ENCODE measurements at places on chromosomes 5 and 9.

- no peak for DNase-seq
Observed at GRCh38 chr5:176550275-176550831, 1.2 kb downstream of the CDHR2 start.

GRCh38 chr5:72076621-72077300 lies 30.5 kb upstream of the MAP1B start:
- DNase-seq: no peak

DNA sequence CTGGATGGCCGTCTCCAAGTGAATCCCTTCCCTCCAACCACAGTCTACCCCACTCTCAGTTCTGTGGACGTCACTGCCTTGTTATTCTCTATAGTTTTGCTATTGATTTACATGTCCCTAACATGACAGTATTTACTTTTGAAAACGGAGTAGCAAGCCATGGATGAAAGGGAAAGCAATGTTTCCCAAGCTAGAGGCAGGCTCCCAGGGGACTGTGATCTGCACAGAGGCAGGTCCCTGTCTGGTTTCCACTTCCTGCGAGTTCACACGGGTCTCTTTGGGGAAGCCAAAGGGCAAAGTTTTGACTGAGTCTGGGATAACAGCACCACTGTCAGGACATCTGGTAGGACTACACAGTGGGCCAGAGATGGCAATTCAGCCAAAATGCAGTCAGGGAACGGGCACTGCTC lies 12.7 kb downstream of the C9orf153 start:
- no peak for DNase-seq

DNA sequence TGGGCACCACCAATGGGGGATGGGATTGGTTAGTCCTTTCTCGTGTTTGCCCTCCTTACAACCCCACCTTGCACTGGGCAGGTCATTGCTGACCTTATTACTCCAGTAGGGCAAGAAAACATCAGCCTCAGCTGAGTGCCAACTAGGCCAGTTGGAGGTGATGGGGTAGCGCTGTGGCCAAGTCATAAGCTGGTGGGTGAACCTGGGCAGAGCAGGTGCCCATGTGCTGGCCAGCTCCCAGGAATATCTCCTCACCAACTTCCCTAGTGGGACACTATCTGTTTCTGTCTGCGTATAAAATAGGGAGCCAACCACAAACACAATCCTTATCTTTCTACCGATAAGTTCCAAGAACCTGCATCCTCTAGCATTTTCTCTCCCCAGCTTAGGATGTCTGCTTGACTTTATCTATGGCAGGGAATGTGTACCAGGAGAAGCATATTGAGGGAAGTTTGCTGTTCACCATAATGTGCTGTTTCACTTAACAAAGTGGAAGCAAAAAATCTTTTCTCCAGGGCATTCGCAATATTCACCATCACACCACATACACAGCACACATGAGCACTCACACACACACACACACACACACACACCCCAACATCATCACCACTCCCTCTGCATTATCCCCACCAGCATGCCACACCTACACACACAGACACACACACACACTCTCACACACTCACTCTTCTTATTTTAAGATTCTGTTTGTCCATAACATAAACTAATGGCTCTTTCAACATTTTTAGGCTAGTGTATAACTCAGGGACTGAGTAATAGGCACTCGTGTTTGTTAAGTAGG lies 390.0 kb downstream of the ENC1 start:
- no peak for DNase-seq

DNA sequence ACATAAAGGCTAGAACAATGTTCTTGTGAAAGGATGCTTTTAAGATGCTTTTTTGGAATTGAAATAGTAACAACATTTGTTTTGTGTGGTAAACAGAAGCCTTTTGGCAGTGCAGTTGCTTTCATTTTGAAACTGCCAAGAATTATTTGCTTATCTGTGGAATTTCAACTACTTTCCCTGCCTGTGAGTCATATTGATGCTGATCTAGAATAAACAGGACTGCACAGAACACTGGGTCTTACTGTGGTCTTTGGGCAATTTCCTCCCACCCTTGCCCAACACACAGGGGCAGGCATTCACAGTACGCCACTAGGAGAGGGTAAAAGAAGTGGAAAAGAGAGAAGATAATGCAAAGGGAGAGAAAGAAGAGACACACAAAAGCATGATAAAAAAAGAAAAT lies 483.7 kb downstream of the ELAVL2 start:
- DNase-seq: peak; percentile 14

DNA sequence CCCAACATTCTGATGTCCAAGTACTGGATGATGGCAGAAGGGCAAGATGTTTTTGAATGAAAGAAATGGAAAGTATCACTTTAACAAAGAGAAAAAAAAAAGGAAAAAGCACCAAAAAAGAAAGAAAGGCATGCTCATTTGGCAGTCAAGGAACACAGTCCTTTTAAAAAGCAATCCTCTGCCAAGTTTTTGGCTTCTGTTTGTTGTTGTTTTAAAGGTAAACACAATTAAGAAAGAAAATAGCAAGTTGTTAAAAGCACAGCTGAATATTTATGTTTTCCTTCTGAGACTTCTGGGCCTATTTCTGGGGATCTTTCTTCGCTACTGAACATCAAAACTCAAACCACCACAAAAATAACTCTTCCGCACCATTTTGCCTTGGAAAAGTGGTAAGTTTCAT lies 162.1 kb downstream of the TRPM3 start:
- DNase-seq: no peak

DNA sequence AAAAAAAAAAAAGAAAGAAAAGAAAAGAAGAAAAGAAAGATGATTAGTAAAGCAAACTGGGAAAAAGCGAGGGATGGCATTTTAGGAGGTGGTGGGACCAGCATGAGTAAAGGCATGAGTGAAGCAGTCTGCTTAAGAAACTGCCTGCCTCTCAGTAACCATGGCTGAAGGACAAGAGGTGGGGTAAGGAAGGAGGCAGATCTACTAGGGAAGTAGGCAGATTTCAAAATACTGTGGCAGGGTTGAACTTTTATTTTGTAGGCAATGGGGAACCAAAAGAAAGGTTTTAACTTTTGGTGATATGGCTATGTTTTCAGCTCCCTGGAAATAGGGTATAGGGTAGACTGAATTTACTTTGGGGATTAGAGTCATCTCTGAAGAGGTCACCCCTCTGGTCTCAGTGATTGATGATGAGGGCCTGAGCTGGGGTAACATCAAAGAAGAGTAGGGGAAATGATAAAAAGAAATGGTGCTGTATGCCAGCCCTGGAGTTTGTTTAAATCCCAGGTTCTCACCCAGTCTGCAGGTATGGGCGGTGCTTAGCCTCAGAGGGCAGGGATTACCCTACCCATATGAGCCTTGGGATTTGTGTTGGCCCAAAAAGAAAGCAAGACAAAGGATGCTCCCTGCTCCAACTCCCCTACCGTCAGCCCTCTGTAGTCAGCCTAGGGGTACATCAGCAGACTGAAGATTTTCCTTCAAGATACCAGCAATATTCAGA lies 316.2 kb downstream of the CWC27 start:
- DNase-seq: no peak

DNA sequence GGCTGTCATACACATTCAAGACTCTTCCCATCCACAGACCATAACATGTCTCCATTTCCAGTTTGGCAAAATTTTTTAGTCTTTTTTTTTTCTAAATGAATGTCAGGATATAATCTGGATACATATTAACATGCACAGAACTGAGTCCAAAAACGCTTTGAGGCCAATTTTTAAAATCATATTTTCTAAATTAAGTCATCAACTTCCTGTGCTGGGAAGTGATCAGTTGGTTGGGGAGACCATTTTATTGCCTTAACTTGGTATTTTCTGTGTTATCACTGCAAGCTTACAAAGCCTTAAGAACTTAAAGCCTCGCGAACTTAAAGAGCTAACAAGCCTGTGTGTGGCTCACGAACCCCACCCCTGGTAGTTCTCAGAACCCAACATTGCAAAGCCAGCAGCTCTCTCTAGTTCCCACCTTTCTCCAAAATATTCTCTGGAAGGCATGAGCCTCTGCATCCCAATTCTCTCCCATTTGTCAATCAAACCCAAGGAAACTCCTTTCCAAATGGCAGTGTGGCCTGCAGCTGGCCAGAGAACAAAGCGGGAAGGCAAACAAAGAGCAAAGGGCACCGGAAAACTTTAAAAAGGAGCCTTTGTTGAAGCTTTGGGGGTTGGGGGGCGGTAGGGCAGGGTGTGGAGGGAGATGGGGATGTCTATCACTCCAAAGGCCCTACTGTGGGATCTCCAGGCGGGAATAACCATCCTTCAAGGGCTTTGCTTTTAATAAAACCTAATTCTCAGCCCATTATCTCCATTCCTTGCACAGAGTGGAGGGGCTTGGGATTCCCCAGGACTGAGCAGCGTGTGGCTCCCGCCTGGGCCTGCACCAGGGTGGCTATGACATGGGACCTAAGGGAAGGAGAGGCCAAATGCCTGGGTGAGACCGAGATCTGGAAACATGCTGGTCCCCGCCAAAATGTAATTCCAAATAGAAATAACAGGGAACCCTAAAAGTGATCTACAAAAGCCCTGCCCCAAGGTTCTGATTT lies 65.0 kb downstream of the ROR2 start:
- peak; percentile 79 for DNase-seq

DNA sequence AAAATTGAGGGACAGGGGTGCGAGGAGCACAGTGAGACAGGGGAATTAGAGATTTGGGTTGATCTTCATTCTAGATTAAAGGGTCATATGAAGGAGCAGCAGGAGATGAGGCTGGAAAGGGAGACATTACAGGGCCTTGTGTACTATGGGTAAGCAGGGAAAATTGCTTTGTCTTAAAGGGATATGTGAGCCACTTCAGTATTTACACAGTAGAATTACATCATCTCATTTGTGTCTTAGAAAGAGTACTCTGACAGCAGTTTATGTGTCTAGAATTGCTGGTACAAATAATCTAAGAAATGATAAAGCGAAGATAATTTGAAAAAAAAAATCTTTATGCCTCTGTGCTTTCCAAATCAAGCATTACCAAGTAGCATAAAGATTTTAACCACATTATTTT lies 287.0 kb upstream of the ARRDC3 start:
- DNase-seq: no peak

GRCh38 chr9:89387197-89387849 lies 69.0 kb downstream of the SECISBP2 start:
- no peak for DNase-seq

DNA sequence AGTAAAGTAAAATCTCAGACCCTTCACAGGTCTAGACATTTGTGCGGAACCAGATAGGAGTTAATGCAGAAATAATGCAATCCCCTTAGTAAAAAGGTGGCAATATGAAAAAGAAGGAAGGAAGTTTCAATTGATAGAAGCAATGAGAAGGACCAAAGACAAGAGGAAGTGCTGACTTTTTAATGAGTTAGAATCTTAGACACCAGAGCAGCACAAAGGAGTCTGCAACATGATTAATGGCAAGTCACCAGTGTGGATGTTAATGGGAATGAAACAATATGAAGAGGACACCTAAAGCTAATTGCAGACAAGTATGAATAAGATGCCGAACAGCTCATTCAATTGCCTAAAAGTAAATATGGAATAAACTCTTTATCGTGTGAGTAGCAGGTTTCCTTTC lies 50.9 kb downstream of the MEGF9 start:
- no peak for DNase-seq

DNA sequence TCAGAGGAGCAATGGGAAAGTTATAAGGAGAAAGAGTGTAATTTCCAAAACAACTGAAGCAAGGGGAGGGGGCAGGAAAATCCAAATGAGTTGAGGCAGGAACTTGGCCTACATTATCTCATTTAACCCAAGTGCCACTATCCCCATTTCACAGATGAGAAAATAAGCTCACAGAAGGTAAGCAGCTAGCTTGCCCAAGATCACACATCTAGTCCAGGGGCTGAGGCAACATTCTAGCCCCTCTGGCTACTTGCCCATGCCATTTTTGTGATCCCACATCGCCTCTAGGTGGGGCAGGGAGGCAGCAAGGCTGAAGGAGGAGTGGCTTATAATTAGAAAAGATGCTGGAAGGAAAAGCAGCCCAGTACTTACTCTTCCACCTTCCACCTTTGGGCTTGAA lies 2.6 kb upstream of the PSIP1 start:
- DNase-seq: peak; percentile 39

- no peak for DNase-seq
Observed at GRCh38 chr5:83556190-83556589, 84.6 kb downstream of the VCAN start.

DNA sequence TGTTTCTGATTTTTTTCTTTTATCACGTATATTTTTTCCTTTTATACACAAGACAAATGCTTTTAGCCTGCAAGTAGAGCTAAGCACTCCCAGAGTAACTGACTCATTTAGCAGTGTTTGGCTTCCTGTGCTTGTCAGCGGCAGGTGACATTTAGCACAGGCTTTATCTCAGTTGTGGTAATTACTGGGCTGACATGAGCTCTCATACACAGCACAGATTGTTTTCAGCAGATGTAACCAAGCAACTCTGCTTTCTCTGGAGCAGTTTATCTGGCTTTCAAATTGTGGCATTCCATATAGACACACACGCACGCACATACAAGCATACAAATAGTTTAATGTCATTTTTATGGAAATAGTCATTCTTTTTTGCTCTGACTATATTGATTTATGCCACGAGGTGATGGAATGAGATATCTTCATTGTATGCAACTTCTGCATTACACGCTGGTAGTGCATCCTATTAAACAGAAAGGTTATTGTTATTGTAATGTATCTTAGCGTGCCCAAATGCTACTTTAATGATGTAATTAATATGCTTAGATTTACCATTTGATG lies 379.0 kb upstream of the GRAMD2B start:
- DNase-seq: peak; percentile 82

GRCh38 chr5:14144586-14145434 lies 1.7 kb downstream of the TRIO start:
- DNase-seq: peak; percentile 84

DNA sequence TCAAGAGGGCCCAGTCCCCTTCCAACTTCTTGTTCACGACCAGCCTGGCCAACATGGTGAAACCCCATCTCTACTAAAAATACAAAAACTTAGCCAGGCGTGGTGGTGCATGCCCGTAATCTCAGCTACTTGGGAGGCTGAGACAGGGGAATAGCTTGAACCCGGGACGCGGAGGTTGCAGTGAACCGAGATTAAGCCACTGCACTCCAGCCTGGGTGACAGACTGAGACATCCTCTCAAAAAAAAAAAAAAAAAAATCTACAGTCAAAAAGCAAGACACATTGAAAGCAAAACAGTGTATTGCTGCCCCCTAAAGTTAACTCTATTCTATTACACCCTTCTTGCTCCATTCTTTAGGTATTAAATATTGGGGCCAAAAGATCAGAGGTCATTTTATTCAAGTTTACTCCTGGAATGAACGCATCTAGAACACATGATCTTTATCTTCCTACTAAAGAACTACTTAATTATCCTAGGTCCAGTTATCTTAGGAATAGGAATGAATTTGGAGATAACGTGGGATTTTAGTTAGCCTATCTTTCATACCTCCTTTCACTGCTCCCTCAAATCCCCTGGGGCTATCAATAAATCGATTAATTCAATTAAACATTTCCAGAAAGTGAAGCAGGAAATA lies 2.4 kb downstream of the ATG12 start:
- DNase-seq: peak; percentile 47

GRCh38 chr9:127172066-127172707 lies 49.8 kb upstream of the ANGPTL2 start:
- peak; percentile 34 for DNase-seq
